Activated naive CD4-positive, alpha-beta T cell treated with anti-CD3 and anti-CD28 coated beads for 36 hours (primary cell): ENCODE measurements at places on chromosomes 5 and 9. TPM values are rescaled to one million over a fixed set of nuclear protein-coding genes. Genes with fewer than 3 reads are reported as not detected.

JAK2 gene
- total RNA-seq: 51.0 TPM

IFNA2 gene
- not detected for total RNA-seq

MSANTD3 gene
- 10.4 TPM for total RNA-seq

ENTREP1 gene
- not detected for total RNA-seq

DNA sequence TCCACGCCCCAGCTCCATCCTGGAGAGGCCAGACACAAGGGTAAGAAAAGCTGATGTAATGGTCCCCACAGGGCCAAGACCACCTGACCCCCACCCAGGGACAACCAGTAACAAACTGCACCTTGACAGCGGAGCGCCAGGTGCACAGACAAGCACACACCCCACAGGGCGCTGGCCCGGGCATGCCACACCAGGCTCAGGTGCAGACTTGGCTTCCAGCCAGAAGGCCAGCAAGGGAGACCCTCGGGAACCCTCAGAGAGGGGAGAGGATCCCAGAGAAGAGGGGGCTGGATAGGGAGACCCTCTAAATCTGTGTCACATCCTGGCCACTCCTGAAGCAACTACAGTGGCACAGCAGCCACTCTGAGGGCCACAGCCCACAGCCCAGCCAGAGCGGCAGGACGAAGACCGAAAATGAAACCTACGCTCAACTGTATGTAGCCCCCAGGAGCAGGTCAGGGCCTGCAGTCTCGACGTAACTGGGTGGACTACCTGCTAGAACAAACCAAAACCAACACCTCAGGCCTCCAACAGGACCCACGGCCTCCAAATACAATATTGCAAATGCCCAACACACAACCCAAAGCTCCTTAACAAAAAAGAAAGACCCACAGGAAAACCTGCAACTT, 18.5 kb downstream of the CAMSAP1 start:
- no peak for DNase-seq
- H3K4me3 ChIP-seq: no peak overlapping the region
- no peaks in the 10 kb centered on the region for H3K27me3 ChIP-seq
- H3K27ac ChIP-seq: no peak overlapping the region
- peaks cover 67% of the 10 kb centered on the region for H3K4me1 ChIP-seq
- peaks cover 4% of the 10 kb centered on the region for H3K36me3 ChIP-seq

GRCh38 chr5:130747556-130747955, 417.5 kb downstream of the HINT1 start:
- H3K27me3 ChIP-seq: peaks cover 9% of the 10 kb centered on the region
- no peak for DNase-seq
- no peaks in the 10 kb centered on the region for H3K36me3 ChIP-seq
- H3K4me1 ChIP-seq: no peaks in the 10 kb centered on the region

GRCh38 chr5:90518661-90519060, 10.7 kb downstream of the LYSMD3 start:
- H3K4me3 ChIP-seq: no peak overlapping the region
- DNase-seq: no peak
- H3K36me3 ChIP-seq: peaks cover 34% of the 10 kb centered on the region
- no peak overlapping the region for H3K27ac ChIP-seq
